ENCODE measurements at places on chromosomes 16 and 17.

GRCh38 chr17:66915204-66915611 is 49.3 kb upstream of the CACNG4 start:
- DNase-seq, result no peak

GRCh38 chr16:28210979-28211588 is 681 bp downstream of the XPO6 start:
- DNase-seq, result peak; percentile 55

DNA sequence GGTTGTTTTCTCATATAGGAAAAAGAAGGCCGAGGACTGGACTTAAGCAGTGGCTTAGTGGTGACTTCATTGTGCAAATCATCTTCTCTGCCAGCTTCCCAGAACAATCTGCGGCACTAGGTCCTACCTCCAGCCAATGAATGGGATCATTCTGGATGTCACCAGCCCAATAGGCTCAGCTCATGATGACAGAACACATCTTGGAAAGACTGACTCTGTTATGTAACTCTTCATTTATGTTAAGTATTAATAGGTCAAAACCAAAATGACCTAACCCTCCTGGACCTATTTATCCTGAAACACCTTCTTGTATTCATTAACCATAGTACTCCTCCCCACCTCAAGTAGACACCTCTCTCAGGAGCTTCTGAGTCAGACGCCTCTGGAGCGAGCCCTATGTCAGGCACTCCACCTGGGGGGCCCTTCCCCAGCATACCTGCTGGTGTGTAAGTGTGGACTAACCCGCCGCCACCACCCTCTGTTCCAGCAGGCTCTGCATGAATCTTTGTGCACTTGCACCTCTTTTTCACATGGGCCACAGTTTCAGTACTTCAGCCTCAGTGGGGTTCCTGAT is 7.2 kb downstream of the ARL2BP start:
- no peak for DNase-seq

GRCh38 chr16:23388786-23389185 is 64.2 kb downstream of the COG7 start:
- DNase-seq, result no peak

DNA sequence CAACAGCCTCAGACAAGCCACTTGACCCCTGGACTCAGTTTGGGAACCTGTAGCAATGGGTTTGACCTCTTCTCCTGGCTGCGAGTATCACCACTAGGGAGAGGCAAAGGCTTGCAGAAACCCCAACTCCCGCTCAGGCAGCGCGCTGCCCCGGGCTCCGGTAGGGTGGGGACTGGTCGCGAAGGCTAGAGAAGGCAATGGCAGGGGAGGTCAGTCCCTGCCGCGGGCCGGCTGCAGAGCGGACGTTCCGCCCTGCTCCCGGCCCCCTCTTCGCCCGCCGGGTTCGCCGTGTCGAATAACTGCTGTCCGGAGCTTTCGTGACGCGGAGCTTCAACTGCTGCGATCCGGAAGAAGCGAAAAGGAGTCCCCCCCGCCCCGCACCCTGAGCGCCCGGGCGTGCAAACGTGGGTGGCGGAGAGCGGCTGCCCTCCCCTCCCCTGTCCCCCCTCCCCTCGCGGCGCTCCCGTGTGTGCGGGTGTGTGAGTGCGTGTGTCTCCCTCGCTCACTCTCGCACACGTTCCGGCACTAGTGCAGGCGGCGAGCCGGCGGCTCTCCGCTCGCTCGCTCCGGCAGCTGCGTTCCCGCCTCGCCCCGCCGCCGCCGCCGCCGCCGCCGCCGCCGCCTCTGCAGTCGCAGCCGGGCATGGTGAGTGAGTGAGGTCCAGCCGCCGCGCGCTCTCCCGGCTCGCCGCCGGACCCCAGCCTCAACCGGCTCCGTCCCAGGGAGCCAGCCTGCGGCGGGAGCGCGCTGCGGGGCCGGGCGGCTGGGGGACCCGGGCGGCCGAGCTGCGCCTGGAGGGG is 772 bp upstream of the SHISA6 start:
- no peak for DNase-seq

DNA sequence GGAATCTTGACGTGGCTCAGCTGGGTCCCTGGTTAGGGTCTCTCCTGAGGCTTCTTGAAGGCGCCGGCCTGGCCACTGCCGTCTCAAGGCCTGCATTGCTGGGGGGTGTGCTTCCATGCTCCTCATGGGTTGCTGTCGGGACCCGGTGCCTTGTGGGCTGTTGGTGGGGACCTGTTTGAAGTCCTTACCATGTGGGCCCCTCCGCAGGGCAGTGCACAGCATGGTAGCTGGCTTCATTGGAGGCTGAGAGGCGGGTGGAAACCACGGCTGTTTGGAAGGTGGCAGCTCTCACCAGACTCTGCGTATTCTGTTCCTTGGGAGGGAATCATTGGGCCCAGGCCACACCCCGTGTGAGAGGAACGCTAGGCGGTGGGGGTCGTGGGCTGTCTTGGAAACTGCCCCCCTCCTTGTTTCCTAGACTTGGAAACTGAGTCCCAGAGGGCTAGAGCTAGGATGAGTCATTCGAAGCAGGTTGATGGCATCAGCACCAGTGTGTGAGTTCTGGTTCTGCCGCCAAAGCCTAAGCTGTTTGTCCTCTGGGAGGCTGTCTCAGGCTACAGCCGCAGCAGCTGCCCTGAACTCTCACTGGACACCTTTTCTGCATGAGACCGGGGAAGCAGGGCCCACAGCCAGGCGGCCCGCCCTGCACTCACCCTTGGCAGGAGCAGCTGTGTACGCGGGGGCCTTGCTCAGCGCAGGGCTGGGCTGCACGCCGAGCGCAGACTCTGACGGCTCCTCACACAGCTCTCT is 35.2 kb downstream of the ZNF750 start:
- DNase-seq, result no peak

GRCh38 chr17:60393840-60394723 is 2.1 kb upstream of the USP32 start:
- no peak for DNase-seq

DNA sequence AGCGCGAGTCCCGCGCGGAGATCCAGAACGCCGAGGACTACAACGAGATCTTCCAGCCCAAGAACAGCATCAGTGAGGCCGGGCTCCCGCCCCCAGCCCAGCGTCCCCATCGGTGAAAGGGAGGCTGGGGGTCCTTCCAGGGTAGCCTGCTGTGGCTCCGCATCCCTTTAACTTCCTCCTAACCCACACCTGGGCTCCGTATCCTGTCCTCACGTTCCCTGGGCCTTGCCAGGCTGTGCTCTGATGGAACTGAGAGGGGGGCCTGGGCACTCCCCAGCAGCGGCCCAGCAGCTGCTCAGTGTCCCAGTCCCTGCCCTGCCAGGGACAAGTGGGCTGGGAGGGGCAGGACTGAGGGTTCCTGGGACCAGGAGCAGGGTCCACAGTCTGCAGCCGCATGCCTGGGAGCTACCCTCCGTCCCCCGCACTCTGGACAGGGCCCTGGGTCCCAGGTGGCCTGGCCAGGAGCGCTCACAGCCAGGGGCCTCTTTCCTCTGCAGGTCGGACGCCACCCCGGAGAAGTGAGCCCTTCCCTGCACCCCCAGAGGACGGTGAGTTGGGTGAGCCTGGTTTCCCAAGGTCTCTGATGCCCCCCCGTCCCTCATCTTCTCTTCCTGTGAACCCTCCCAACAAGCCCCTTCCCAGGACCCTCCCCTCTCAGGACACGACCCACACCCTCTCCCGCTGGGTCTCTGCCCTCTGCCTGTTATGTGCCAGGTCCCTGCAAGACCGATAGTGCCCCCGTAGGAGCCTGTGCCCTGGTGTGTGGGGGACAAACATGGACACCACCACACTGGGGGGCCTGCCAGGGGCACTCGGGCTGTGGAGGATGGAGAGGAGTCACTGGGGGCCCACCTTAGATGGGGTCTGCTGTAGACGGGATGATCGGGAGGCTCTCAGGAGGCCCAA is 18.1 kb downstream of the KATNB1 start:
- no peak for DNase-seq

DNA sequence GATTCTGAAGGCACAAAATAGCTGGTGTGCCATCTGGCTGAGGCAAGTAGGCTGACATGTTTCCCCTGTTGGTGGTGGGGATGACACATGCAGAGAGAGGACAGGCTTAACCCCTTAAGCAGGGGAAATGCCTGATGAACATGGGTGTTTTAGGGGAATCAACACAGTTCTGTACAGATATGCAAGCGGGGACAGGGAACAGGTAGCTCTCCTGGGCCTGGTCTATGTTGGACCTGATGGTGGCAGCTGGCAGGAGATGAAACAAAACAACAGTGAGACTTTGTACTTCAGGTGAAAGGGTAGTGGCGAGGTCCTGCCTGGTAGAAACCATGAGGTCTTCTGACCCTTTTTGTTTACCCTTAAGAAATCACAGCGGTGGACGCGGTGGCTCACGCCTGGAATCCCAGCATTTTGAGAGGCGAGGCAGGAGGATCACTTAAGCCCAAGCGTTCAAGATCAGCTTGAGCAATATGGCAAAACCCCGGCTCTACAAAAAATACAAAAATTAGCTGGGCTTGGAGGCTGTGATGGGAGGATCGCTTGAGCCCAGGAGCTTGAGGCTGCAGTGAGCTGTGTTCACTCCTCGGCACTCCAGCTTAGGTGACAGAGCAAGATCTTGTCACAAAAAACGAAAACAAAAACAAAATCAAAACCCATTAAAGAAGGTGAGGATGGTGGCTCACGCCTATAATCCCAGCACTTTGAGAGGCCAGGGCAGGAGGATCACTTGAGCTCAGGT is 10.5 kb downstream of the OR1F1 start:
- no peak for DNase-seq

GRCh38 chr17:13067629-13068303 is 49.9 kb upstream of the ELAC2 start:
- no peak for DNase-seq

GRCh38 chr17:38710985-38711384 is 5.9 kb downstream of the MLLT6 start:
- no peak for DNase-seq

DNA sequence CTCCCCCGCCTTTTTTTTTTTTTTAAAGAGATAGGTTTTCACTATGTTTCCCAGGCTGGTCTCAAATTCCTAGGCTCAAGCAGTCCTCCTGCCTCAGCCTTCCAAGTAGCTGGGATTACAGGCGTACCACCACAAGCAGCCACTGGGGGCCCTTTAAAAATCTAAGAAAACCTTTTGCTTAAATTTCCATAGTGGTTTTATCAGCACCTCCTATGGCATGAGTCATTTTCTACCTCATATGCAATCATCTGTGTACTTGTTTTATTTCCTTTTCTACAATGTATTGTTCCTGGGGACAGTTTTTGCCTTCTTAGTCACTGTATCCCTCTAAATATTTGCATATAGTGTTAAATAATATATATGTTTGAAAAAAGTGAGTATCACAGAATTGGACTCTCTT is 29.2 kb downstream of the GNA13 start:
- DNase-seq, result peak; percentile 35

- no peak for DNase-seq
These were observed 257.8 kb downstream of the CPPED1 start for GRCh38 chr16:12545792-12546342.

DNA sequence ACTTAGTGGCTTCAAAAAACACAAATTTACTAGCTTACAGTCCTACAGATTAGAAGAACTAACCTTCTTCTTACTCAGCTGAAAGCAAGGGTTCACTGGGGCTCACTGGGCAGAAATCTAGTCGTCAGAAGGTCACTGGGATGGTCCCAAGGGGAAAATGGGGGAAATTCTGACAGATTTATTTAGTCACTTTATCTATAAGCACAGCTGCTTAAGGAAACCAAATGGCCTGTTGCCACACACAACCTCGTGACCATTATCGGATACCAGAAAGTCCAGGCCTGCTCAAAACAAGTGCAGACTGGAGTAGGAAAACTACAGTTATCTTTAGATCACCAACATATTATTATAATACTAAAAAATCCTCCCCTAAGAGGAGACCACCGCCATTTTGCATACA is 374.6 kb upstream of the ASIC2 start:
- DNase-seq, result no peak

DNA sequence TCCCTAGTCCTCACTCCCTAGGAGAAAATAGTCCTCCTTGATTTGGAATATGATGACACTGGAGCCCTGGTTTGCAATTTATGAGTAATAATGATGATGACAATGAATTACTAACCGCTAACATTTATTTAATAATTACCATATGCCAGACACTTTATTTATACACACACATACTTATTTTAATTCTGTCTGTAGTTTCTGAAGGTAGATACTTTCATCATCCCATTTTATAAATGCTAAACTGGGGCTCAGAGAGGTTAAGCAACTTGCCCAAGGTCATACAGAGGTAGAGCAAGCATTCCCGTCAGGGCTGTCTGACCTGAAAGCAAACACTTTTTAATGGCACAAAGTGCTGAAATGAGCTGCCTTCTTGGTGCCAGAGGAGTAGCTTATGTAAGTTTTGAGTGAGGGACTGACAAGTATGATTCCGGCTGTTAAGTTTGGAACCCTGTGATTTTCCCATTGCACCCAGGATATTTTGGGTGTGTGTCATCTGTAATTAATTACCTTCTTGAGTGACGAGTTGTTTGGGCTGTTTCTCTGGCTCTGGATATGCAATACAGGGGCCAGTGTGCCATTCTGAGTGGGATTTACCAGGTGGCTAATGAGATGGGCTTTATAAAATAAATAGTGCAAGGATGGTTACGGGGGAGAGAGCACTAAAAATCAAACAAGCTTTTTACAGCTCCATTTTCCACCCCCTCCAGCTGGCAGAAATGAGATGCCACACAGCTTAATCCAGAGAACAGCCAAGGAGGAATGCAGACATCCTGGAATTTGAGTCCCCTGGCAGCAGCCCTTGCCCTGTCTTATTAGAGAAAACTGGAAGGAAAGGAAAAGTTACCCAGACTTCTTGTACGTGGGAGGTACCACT is 211.8 kb downstream of the SNX29 start:
- no peak for DNase-seq

GRCh38 chr17:39186481-39187002 is 10.9 kb downstream of the CACNB1 start:
- no peak for DNase-seq

DNA sequence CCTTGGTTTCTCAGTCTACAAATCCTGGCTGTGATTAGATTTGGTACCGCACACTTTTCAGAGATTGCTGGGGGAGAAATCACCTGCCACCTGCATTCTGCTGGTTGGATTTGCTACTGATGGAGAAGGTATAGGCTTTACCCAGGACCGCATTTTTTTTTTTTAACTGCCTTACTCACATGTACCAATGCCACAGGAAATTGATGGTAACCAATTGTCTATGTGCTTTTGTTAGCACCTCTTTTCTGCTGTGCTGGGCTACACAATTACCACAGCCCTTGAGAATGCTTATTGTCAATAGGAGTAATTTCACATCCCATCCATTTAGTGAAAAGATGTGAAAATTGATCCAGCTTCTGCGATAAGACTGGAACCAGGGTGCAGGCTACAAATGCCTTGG is 74.4 kb upstream of the TANC2 start:
- no peak for DNase-seq

DNA sequence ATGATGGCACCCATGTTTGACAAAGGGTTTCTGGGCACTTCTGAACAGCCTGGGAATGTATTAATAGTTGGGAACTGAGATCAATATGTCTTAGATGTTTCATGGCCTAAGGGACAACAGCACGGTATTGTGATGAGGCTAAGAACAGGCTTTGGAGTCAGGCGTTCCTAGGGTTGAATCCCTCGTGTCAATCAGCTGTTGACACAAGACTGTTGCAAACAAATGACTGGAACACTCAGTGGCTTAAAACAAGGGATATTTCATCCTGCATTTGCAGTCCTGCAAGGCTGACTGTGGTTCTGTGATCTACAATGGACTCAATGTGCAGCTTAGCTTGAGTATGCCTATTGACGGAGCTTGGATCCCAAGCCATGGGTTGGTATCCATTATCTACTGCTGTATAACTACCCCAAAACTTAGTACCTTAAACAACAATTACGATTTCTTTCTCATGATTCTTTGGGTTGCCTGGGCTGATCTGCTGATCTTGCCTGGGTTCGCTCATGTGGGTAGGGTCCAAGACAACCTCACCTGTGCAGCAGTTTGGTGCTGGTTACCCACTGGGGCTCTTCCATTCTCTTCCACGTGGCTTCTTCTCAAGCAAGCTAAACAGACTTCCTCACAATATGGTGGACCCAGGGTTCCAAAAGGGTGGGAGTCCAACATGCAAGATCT is 472.4 kb downstream of the SLC39A11 start:
- no peak for DNase-seq

Data from stimulated activated CD4-positive, alpha-beta T cell treated with anti-CD3 and anti-CD28 coated beads, Interleukin-12 subunit alpha, Interleukin-12 subunit beta, amount 100 ng/mL, for 48 hours (primary cell).